Mucosa of descending colon (tissue), 3 donors: ENCODE measurements at places on chromosomes 3 and 15.

DNA sequence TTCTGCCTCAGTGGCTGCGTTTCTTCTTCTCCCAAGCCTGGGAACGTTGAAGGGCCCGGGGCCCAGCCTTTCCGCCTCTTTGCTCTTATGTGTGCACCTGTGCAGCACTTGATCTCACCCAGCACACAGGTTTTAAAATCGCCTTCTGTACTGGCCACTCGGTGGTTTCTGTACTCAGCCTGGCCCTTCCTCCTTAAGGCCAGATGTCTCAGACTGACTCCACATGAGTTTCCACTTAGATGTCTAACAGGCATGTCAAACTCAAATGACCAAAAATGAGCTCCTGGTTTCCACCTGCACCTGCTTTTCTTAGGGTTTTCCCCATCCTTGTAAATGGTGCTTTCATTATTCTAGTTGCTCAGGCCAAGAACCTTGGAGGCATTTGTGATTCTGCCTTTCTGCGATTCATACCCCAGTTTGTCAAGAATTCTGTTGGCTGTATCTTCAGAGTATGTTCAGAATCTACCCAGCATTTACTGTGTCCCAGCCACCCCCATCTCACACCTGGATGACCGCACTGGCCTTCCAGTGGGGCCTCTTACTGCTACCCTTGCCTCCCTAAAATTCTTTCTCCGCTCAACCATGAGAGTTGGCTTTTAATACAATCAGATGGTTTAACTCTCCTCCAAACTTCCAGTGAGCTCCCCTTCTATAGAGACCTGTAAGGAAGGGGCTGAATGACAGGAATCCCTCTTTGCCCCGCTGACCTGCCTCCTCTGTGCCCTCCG lies 2.2 kb upstream of the TRAK1 start:
- no peak for DNase-seq

DNA sequence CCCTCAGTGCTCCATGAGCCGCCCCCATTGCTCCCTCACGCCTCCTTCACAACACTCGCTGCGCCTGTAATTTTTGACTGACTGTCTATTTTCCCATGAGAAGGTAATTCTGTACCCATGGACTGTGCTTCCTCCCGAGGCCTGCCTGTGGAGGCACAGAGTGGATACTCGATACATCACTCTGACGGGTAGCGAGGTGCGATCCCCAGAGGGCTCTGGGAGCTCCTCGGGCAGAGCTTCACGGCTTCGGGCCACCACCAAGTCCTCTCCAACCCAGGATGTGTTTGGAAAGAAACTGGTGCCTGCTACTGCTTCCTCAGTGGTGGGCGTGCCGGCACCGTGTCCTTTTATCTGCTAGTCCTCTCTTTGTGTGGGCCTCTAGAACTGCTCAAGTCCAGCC lies 108.6 kb upstream of the DLG1 start:
- no peak for DNase-seq

- DNase-seq = no peak
These were observed 20.3 kb downstream of the KY start for GRCh38 chr3:134630506-134630905.

- peak; percentile 25 for DNase-seq
These were observed 38.6 kb downstream of the CLEC3B start for GRCh38 chr3:45064512-45065372.

GRCh38 chr15:49215768-49216739 lies 46.0 kb downstream of the GALK2 start:
- DNase-seq = no peak

DNA sequence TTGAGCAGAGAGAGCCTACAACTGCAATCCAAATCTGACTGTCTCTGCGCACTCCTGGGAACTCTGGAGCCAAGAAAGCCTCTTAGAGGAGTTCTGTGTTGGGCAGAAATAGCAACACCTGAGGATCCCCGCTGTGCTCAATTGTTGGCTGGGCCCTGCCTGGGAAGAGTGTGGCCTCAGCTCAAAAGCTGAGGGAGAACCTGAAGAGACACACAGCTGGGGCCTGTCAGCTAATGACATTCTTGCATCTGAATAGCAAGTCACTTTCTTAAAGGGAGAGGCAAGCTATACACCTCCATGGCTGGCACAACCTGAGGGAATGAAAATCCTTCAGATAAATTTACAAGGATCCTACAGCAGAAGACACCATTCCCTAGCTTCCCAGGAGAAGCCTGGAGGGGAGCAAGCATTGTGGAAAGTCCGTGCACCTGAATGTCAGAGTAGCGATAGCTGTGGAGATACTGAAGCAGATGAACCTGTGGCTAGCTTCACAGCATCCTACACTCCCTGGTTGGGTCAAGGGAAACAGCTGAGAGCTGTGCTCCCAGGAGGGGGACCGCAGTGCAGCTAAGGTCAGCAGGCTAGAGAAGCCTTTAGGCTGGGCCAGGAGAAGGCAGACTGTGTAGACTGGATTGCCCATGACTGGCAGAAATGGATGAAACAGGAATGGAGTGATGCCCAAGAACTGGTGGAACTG lies 159.9 kb upstream of the PFN2 start:
- DNase-seq = no peak

DNA sequence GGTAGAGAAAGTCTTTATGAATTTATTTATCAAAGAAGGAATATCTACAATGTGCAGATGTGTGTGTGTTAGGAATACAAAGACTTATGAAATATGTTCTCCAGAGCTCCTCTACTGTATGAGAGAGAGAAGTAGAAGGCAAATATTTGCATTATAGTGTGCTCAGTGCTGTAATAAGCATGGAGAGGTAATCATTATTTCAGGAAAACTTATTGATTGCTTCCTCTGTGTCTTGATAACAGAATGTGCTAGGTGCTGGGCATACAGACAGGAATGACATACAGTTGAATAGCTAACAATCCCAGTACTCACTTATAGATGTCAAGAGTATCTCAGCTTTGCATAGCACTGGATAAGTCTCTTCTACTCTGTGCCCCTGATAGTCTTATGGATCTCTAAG lies 30.2 kb downstream of the ATG7 start:
- DNase-seq = no peak

- DNase-seq = no peak
These were observed 98.5 kb upstream of the MYO5C start for GRCh38 chr15:52394118-52394517.

DNA sequence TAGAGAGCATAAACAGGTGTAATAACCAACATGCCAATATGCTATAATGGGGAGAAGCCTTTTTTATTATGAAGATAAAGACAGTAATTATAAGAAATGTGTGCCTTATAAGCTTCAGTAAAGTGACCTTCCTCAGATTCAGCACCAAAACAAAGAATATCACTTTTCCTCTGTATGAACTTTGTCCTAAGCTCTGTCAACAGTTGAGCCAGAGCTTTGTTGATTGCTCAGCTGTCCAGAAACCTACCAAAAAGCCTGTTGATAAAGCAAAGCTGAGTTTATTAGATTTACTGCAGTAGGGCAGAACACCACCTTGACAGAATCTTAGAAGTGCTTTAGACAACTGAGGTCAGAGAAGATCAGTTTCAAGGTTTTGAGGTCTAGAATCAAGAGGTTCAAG lies 635.3 kb downstream of the EDEM1 start:
- DNase-seq = no peak

DNA sequence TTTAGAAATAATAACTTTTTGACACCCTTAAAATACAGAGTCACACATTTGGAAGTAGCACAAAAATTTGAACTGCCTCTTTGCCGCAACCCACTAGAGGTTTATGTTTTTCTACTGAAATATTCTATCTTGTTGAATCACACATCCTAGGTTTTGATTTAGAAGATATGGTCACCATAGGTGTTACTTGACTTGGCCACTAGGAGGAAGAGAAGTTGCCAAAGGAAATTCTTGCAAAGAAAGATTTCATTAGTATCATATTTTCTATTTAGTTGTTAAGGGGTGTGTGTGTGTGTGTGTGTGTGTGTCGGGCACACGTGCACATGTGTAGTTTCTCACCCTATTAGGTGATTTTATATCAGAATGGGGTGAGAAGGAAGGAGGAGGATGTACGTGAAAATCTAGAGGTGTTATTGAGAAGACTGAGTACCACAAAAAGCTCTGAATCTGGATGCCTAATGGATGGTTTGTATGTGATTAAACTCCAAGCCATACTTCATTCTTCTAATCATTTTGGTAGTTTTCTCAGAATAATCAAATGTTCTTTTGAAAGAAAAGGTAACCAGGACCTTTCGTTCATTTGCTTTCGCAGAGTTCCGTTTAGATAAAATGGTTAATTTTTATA lies 31.5 kb downstream of the ZFAND6 start:
- DNase-seq = no peak

DNA sequence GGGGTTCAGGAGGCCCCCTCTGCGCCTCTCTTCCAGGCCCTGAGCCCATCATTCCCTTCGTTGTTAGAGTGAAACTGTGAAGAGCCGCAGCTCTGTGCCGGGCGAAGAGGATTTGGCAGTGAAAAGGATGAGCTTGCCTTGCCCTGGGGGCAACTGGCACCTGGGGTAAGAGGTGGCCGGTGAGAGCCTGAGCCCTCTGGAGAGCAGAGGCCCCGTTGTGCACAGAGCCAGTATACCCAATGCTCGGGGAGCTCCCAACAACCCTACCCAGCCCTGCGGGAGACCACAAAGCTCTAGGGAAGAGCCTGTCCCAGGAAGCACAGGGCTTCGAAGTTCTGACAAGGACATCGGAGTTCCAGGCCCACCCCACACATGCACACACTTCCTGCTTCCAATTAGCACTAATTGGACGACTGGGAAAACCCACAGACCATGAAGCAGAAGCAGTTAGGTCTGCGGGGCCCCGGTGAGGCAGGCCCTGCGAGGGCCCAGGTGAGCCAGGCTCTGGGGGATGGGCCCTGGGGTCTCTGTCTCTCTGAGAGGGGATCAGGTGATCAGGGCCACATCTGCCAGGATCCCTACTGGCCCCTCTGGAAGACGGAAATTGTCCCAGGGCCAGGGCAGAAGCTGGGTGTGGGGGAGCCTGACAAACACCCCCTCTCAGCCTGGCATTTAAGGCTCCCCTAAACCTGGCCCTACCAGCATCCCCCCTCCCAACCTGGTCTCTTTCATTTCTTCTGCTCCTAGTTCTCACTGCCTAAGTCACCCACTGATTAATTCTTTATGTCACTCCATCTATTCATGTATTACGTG lies 27.9 kb upstream of the SFMBT1 start:
- no peak for DNase-seq

DNA sequence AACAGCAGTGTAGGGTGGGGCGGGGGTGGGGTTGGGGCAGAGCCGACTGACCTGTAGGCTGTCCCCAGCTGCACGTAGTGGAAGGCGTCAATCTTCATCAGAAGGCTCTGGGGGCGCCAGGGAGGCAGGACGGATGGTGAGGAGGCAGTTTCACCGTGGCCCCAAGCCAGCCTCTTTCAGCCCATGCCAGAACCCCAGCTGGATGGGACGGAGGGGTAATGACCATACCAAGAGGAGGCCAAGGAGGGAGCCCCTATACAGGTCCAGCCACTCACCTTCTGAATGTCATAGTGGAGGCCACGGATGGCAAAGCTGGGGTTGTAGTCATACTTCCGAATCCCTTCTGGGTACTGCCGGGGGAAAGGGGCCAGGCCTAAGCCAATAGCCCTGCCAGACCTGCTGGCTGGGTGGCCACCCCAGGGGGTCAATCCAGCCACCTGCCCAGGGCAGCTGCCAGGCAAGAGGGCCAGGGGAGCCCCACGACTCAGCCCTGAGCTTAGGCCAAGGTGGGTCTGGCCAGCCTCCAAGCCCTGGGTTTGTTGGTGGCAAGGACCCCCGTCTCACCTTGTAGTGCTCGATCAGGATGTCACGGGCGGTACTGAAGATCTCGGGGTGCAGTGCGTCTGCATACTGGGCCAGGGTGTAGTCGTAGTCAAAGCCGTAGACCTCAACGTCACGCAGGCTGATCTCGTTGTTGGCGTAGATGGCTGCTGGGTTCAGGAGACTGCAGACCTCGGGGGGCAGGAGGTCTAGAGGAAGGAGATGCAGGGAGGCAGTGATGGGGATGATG lies 4.9 kb downstream of the NT5DC2 start:
- peak; percentile 26 for DNase-seq

DNA sequence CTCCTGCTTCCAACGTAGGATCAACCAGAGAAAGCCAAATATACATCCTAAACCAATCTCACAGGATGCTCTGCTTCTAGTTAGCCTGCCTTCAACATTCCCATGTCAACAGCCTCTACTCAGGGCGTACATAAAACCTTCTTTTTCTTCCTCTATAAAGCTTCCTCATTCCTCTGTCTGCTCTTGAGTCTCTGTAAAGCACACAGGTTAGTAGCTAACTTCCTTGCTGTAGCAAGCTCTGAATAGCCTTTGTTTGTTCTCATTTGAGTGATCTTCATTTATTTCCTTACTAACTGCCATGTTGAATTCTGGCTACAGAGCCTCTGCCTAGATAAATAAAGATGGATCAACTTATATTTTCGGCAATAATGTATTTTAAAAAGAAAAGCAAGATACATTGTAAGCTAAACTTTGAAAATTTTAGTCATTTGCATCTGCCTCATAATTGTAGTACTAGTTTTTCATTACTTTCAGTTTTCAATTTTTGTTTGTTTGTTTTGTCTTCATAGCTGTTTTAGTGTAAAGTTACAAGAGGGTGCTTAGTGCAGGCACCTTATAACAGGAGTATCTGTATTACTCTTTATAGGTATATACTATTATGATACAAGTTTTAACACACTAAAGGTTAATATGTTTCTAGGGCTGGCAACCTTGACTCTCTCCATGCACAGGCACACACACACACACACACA lies 498.2 kb downstream of the PYDC2 start:
- no peak for DNase-seq

- no peak for DNase-seq
These were observed 61.3 kb upstream of the SLC6A6 start for GRCh38 chr3:14340960-14341708.

- DNase-seq = no peak
These were observed 15.0 kb downstream of the RNF111 start for GRCh38 chr15:59002418-59002859.

DNA sequence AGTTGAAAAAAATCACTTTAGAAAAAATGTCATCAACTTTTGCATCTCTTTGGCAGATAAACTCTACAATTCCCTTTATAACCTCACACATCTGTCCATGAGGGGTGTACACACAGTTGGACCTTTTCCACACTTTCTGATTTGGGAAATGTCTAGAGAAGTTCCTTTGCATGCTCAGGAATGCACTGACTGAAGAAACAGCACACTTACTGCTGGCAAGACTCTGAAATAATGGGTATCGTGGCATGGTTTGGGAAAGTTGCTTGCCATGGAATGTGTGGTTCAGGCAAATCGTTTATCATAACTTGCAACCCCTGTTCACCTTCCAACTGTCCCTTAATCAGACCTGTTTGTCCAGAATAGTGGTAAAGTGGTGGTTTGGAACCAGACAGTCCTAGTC lies 135.3 kb upstream of the TGFBR2 start:
- DNase-seq = no peak

- DNase-seq = peak; percentile 68
These were observed 27.3 kb downstream of the ABHD2 start for GRCh38 chr15:89115547-89115946.

- DNase-seq = peak; percentile 61
These were observed 111.7 kb upstream of the KLF13 start for GRCh38 chr15:31214864-31215489.

DNA sequence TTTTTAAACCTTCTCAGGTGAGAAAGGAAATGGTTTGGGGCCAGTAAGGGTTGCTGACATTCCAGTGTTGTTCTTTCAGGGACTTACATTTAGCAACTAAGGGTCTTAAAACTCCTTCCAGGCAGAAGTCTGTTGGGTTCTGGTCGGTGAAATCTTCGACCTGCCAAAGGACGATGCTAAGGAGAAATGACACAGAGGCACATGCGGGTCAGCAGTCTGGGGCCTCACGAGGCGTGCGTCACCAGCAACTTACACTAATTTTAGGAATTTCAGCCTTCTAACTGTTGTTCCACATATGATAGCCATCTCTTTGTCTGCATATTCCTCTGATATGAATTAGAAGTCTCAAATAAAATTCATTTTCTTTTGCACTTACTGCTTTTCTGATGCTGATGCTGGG lies 64.1 kb upstream of the TMEM108 start:
- DNase-seq = no peak

GRCh38 chr15:41025393-41025792 lies 72.1 kb downstream of the CHAC1 start:
- no peak for DNase-seq
